ENCODE measurements at places on chromosomes 2 and 18.
A peak's percentile ranks its signal among the peaks of the same experiment; 100 is the strongest.

- peak; percentile 49 for DNase-seq
Measured at GRCh38 chr2:182649316-182649715, 66.7 kb upstream of the DNAJC10 start.

DNA sequence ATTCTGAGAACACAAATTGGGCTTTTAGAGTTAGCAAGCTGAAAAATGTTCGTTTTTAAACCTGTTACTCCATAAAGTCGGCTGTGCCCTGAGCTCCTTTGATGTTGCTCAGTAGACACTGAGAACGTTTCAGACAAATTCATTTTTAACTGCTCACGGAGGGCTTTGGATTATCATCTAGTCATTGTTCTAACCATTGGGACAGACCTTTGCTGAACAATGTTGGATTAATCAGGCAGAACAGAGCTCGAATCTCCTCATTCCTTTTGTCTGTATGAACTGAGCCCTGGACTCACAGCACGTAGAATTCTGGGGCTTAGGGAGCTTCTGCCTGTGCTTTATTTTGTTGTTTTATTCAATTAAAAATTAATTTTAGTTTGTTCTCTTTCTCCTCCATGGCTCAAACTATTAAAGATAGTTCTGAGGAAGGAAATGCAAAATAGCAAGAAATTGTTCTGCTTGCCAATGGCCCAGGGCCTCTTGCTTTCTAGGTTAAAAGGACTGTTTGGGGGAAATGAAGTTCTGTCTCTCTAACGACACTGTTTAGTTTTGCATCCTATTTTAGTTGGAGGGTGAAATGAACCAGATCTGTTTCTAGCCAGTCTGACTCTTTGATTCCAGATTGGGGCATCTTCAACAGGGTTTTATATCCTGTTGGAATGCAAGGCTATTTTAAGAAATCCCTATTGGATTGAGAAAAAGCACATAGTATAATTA lies 114.7 kb upstream of the CXCR4 start:
- no peak for DNase-seq

GRCh38 chr18:70332694-70333093 lies 43.8 kb downstream of the SOCS6 start:
- peak; percentile 46 for DNase-seq

DNA sequence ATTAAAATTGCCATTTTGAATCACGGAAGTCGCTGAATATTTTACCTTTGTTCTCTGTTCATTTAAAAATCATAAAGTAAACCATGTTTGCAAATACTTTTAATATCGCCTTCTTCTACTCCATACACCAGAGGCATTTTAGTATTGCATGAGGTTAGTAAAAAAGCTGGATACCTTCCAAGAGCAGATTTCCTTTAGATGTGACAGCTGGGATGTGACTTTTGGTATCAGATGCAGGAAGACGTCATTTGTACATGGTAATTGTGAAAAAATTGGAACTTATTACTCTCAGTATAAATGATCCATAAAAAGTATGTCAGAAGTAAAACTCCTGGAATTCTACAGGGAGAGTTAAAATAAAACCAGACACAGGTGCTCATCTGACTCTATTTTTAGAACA lies 89.5 kb downstream of the SLC4A10 start:
- DNase-seq, result no peak

DNA sequence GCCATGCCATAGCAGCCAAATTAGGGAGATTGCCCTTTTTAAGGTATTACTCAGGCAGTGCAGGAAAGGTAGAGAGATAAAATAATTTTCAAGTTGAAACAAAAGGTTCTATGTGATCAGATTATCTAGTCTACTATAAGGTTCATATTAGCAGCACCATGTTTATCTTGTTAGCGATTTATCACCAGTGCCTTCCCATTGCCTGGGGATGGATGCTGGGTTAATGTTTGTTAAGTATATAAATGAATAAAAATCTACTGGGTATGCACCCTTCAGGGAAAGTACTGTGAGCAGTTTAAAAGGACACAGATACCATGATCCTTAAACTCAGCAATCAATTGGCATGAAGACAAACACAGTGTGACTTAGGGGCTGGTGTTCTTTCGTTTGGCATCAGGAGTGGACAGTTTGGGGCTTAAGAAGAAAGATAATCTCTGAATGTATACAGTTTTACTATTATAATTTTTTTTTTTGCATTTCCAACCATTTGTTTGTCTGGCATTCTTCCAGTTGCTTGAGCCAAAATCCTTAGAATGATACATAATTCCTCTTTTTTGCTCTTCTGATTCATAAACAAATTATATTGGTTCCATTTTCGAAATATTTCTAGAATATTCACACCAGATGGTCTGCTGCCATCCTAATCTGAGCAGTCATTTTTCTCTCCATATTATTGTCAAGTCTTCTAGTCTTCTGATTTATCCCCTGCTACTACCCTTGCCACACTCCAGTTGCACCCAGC lies 512.8 kb upstream of the SLC8A1 start:
- DNase-seq, result no peak

DNA sequence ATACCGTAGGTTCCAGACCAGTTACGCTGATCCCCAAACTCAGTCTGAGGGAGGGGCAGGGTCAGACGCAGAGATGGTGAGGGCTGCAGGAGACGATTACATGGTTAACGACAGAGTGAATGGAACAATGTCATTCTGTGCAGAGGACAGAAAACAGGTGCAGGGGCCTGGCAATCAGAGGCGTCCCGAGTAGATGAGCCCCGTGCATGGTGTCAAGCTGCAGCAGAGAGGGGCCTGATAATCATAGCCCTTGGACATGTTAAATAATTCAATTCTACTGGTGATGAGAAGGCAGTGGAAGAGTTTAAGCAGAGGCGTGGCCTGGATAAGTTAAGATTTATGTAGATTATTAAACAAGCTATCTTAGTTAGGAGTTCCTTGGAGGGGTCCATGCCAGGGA lies 178.6 kb downstream of the MYT1L start:
- DNase-seq, result no peak
